ENCODE measurements at places on chromosomes 6 and 20.

- no peak for DNase-seq
Measured at GRCh38 chr6:145707397-145707796, 27.9 kb downstream of the EPM2A start.

- DNase-seq = no peak
Measured at GRCh38 chr6:97630604-97631003, 347.6 kb upstream of the MMS22L start.

GRCh38 chr6:89387516-89388201 is 24.4 kb downstream of the RRAGD start:
- DNase-seq = no peak

DNA sequence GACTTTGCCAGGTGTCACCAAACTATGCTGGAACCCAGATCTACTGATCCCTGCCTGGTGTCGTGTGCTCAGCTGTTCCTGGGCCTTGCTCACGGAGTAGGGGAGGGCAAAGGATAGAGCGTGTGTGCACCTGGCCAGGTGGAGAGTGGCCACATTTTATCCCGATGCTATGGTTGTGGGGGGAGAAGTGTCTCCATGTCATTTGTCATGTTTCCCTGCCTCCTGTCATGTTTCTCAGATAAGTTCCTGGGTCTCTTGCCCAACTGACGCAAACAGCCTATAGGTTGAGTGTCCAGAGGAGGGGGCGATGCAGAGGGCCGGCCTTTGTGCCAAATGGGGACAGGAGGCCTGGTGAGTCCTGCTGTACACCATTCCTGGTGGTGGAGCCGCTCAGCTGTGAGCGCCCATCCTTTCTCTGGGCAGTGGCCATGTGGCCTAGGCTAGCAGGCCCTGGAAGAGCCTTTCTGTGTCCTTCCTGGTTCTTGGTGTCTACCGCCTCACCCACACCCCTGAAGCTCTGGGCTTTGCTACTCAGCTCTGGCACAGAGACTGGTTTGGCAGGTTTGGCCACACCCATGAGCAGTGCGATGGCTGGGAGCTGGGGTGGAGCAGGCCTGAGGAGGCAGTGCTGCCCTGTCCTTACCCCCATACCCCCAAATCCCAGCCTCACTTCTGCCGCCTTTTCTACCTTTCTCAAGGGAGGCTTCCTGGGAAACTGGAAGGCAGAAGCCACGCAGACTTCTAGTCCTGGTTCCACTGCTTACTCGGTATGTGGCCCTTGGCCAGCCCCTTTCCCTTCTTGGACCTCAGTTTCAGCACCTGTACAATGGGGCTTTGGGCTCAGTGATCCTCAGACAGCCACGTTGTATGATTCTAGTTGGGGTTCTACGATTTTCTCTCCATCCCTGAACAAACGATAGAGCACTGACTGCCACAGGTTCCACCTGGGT is 32.3 kb upstream of the EPB41L1 start:
- no peak for DNase-seq

DNA sequence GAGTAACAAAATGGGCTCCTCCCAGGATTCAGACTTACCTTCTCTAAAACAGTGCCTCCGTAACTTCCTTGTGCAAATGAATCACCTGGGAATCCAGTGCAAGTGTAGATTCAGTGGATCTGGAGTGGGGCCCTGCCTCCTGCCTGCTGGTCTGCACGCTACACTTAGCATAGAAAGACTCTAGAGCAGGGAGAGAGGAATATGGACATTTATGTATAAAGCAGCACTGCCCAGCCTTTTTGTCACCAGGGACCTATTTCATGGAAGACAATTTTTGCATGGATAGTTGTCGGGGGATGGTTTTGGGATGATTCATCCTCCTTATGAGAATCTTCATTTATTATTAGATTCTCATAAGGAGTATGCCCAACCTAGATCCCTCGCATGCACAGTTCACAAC is 42.3 kb upstream of the L3MBTL3 start:
- no peak for DNase-seq

DNA sequence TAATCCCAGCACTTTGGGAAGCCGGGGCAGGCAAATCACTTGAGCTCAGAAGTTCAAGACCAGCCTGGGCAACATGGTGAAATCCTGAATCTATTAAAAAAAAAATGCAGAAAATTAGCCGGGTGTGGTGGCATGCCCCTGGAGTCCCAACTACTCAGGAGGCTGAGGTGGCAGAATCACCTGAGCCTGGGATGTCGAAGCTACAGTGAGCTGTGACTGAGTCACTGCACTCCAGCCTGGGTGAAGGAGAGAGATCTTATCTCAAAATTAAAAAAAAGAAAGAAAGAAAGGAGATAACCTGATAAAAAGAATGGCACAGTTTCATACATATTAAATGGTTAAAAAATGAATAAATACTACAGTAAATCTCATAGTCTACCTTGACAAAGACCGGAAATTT is 123.6 kb upstream of the TNFAIP3 start:
- no peak for DNase-seq

- DNase-seq = no peak
Measured at GRCh38 chr6:111731456-111732195, 125.9 kb upstream of the TRAF3IP2 start.

DNA sequence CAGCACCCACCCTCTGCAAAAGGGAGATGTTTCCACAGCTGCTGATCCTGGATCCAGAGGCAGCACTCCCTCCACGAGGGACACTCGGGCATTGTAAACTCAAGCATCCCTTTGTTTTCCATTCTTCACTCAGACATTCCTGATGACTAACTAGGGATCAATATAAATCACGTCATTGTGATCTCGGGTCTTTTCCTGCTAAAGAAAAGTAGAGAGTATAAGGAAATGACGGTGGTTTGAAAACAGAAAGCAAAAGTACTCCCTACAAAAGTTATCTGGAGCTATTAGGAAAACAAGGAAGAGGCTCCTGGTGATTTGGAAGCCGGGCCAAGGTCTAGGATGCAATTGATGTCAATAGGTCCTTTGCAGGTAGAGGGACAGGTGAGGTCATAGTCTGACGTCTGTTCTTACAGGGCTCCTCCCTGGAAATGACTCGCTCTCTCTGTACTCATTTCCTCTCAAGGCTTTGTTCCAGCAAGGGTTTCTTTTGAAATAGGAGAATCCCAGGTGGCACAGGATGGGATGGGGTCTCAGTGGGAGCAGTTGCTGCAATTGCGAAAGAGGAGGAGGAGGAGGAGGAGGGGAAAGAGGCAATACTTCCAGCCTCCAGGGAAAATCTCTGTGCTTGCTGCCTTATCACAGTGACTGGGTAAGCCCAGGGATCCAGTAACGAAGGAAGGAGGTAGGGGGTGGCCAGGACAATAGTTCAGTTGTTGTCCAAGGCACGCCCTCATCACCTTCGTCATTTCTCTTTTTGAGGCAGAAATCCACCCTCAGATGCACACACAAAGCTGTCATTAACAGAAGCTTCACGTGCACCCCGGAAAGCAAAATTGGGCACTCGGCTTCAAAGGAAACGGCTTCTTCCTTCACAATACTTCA is 222.8 kb downstream of the LY86 start:
- DNase-seq = no peak

DNA sequence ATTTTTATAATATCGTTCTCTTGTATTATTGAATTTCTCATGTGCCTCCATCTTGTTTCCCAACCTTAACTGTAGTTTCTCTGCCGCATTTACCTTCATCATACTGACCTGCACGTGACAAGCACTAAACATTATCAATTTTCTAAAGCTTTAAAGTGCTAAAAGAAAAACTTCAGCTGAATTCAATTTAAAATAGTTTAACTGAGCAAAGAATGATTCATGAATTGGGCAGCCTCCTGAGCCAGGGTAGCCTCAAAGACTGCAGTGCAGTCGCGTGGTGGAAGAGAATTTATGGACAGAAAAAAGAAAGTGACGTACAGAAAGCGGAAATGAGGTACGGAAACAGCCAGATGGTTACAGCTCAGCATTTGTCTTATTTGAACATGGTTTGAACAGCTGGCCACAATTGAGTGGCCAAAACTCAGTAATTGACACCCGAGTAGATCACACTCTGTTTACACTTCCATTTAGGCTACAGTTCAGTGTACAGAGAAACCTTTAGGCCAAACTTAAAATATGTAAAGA is 4.2 kb upstream of the ZDHHC14 start:
- DNase-seq = no peak

Measured in NCI-H1105 (cell line).